ENCODE measurements at places on chromosomes 4 and X. TPM values are rescaled to one million over a fixed set of nuclear protein-coding genes. Genes with fewer than 3 reads are reported as not detected.

Gene ASB5
- not detected for total RNA-seq

Gene FAM47B
- total RNA-seq = not detected

DNA sequence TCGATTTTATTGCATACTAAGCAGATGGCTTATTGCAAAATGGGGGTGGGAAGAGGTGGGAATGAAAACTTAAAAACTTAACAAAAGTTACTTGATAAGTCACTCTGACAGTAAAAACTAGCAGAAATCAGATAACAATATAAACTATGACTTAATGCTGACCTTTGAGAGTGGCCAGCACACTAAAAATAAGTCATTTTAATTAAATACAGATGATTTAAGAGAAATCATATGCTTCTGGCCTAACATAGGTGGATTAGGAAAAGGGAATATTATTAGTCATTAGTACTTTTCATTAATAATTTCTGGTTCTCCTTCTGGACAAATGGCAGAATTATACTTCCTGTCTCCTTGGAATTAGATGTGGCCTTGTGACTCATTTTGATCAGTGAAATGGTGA is 756.7 kb downstream of the PCDH19 start:
- H3K36me3 ChIP-seq = no peaks in the 10 kb centered on the region
- no peak overlapping the region for H3K4me3 ChIP-seq

- H3K4me3 ChIP-seq = no peak overlapping the region
- no peaks in the 10 kb centered on the region for H3K27me3 ChIP-seq
- H3K4me1 ChIP-seq = no peaks in the 10 kb centered on the region
- H3K27ac ChIP-seq = no peak overlapping the region
- H3K36me3 ChIP-seq = no peaks in the 10 kb centered on the region
Observed at GRCh38 chr4:113101669-113102068, 52.2 kb downstream of the ANK2 start.

DNA sequence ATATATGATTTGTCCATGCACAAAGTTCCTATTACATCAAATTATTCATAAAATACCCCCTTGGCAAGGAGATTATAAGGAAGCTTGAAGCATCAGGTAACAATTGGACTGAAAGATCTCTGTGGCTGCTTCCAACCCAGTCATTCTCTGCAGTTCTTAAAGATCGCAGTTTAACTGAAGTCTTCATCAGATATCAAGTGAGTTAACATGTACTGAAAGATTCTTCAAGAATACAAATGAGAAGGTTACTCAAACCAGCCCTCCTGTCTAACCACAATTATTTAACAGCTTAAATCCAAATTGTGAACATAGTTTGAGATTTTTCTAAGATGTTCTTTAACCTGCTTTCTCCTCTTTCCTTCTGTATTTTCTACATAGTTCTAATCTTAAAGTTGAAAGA is 56.1 kb downstream of the SLC10A7 start:
- no peak overlapping the region for H3K4me3 ChIP-seq
- DNase-seq = no peak
- no peaks in the 10 kb centered on the region for H3K36me3 ChIP-seq
- no peaks in the 10 kb centered on the region for H3K4me1 ChIP-seq
- no peak overlapping the region for H3K27ac ChIP-seq

- no peak overlapping the region for H3K4me3 ChIP-seq
- H3K36me3 ChIP-seq = 0 out of 2 replicates have a peak, but pooled peaks cover 10% of the 10 kb centered on the region
- no peak for DNase-seq
Observed at GRCh38 chrX:119407681-119408080, 8.5 kb downstream of the SLC25A43 start.

Gene NHSL2
- total RNA-seq = not detected

DNA sequence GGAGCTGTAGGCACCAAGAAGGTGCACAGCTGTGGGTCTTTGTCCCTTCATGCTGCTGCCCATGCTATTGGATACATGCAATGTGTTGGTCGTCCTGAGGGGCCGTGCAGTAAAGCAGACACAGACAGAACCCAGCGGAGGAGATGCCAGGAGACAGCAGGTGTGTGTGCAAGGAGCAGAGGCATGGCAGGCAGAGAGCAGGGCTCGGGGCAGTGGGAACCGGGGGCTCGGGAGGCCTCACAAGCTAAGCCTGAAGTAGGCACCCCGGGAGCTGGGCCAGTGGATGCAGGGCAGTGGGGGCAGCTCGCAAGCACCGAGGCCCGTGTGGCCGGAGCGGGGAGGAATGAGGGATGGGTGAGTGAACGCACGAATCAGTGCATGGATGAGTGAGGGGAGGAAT is 13.2 kb downstream of the HTRA3 start:
- no peaks in the 10 kb centered on the region for H3K36me3 ChIP-seq
- H3K4me1 ChIP-seq = no peaks in the 10 kb centered on the region
- DNase-seq = no peak
- no peaks in the 10 kb centered on the region for H3K27me3 ChIP-seq
- no peak overlapping the region for H3K4me3 ChIP-seq

Gene ATOH1
- not detected for total RNA-seq

Gene S100G
- not detected for total RNA-seq

- no peaks in the 10 kb centered on the region for H3K27me3 ChIP-seq
- no peak overlapping the region for H3K27ac ChIP-seq
- no peaks in the 10 kb centered on the region for H3K4me1 ChIP-seq
- no peak for DNase-seq
- H3K36me3 ChIP-seq = no peaks in the 10 kb centered on the region
Observed at GRCh38 chr4:129098531-129099001, 2.6 kb downstream of the C4orf33 start.

DNA sequence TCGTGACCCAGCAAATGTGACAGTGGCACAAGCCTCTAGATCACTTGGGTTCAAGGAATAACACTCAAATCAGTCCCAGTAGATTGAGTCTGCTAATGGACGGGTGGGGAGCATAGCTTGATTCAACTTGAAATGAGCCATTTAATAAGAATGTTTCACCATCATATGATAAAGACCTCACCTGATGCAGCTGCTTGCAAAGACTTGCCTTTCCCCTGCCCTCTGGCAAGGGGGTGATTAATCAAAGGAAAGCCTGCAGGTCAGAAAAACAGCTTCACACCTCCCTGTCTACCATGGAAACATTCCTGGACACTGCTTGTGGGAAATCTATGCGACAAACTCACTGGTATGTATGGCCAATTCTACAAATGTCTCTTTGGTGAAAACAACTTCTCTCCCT is 54.5 kb downstream of the CD99L2 start:
- no peak overlapping the region for H3K4me3 ChIP-seq
- no peaks in the 10 kb centered on the region for H3K27me3 ChIP-seq
- no peaks in the 10 kb centered on the region for H3K36me3 ChIP-seq
- DNase-seq = peak; percentile 62
- peaks cover 11% of the 10 kb centered on the region for H3K4me1 ChIP-seq
- H3K27ac ChIP-seq = no peak overlapping the region

Gene DCAF8L2
- total RNA-seq = 5.6 TPM

GRCh38 chr4:125346616-125347015 is 31.9 kb downstream of the FAT4 start:
- H3K4me1 ChIP-seq = no peaks in the 10 kb centered on the region
- H3K27ac ChIP-seq = no peak overlapping the region
- DNase-seq = no peak
- H3K4me3 ChIP-seq = no peak overlapping the region

GRCh38 chr4:156832886-156833285 is 138.7 kb downstream of the PDGFC start:
- no peaks in the 10 kb centered on the region for H3K36me3 ChIP-seq
- no peak overlapping the region for H3K27ac ChIP-seq
- H3K4me3 ChIP-seq = no peak overlapping the region
- no peaks in the 10 kb centered on the region for H3K27me3 ChIP-seq

DNA sequence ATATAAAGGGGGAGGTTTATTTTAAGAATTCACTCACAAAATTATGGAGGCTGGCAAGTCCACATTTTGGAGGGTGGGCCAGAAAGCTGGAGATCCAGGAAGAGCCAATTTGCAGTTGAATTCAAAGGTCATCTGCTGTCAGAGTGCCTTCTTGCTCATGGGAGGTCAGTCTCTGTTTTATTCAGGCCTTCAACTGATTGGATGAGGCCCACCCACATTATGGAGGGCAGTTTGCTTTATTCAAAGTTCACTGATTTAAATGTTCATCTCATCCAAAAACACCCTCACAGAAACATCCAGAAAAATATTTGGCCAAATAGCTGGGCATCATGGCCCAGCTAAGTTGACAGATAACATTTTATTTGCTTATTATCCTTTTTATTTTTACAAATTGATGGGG is 59.5 kb downstream of the SEPSECS start:
- no peaks in the 10 kb centered on the region for H3K36me3 ChIP-seq
- H3K27ac ChIP-seq = no peak overlapping the region
- H3K4me1 ChIP-seq = no peaks in the 10 kb centered on the region
- H3K27me3 ChIP-seq = peaks cover 9% of the 10 kb centered on the region
- no peak overlapping the region for H3K4me3 ChIP-seq
- DNase-seq = no peak

DNA sequence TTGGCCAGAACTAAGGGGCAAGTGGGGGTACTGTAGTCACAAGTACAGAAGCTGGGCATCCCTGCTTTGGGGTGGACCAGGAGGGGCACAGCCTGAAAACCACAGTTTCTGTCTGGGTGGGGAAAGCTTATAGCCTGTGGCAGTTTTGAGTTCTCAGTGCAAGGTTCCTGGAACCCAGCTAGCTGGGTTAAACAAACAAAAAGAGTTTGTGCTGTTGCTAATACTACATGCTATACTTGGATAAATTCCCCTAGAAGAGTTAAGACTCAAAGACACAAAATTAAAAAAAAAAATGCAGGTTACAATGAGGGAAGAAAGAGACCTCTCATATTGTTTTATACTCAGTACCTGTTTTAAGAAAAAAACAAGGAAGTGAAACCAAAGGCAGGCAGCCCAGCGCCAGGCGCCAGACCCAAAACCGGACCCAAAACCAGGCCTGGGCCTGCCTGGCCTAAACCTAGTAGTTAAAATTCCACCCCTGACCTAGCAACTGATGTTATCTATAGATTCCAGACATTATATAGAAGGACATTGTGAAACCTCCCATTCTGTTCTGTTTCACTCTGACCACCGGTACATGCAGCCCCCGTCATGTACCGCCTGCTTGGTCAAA is 50.8 kb downstream of the SLC2A9 start:
- DNase-seq = no peak
- no peaks in the 10 kb centered on the region for H3K4me1 ChIP-seq
- no peak overlapping the region for H3K4me3 ChIP-seq

GRCh38 chr4:43560047-43560446 is 667.5 kb downstream of the GRXCR1 start:
- no peaks in the 10 kb centered on the region for H3K27me3 ChIP-seq
- H3K36me3 ChIP-seq = no peaks in the 10 kb centered on the region
- no peak overlapping the region for H3K27ac ChIP-seq
- no peak for DNase-seq
- no peaks in the 10 kb centered on the region for H3K4me1 ChIP-seq
- H3K4me3 ChIP-seq = no peak overlapping the region

- no peaks in the 10 kb centered on the region for H3K36me3 ChIP-seq
- no peak overlapping the region for H3K4me3 ChIP-seq
- H3K4me1 ChIP-seq = no peaks in the 10 kb centered on the region
Observed at GRCh38 chrX:95885074-95885473, 799.6 kb upstream of the DIAPH2 start.

DNA sequence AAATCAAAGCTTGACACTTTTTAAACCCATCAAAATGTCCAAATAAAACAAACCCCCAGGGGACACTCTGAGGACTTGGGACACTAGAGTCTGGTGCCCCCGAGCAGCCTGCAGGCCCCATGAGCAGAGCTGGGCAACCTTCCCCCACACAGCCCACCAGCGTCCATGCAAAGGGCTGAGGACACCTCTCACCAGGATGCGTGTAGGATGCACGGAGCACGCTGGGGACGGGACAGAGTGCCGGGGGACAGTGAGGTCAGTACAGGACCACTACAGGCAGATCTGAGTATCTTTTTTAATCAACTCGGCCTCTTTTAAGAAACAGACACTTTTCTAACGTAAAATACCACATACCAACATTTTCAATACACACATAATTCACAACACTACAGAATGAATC is 6.9 kb downstream of the GAK start:
- no peak for DNase-seq
- peaks cover 12% of the 10 kb centered on the region for H3K4me1 ChIP-seq
- no peaks in the 10 kb centered on the region for H3K36me3 ChIP-seq

- no peak for DNase-seq
- no peak overlapping the region for H3K27ac ChIP-seq
- H3K36me3 ChIP-seq = 0 out of 2 replicates have a peak, but pooled peaks cover 3% of the 10 kb centered on the region
- H3K27me3 ChIP-seq = no peaks in the 10 kb centered on the region
Observed at GRCh38 chr4:169220447-169220846, 50.3 kb downstream of the SH3RF1 start.

- H3K27ac ChIP-seq = no peak overlapping the region
- H3K36me3 ChIP-seq = no peaks in the 10 kb centered on the region
- peaks cover 20% of the 10 kb centered on the region for H3K4me1 ChIP-seq
- DNase-seq = no peak
- H3K4me3 ChIP-seq = no peak overlapping the region
- no peaks in the 10 kb centered on the region for H3K27me3 ChIP-seq
Observed at GRCh38 chr4:40306976-40307375, 28.2 kb upstream of the CHRNA9 start.

GRCh38 chr4:11698846-11699590 is 270.3 kb upstream of the HS3ST1 start:
- H3K36me3 ChIP-seq = no peaks in the 10 kb centered on the region
- H3K4me3 ChIP-seq = 0 out of 2 replicates have a peak overlapping the region, but pooled peaks have one; percentile 12
- H3K27ac ChIP-seq = peak overlapping the region; percentile 99
- peak; percentile 91 for DNase-seq
- H3K27me3 ChIP-seq = no peaks in the 10 kb centered on the region

DNA sequence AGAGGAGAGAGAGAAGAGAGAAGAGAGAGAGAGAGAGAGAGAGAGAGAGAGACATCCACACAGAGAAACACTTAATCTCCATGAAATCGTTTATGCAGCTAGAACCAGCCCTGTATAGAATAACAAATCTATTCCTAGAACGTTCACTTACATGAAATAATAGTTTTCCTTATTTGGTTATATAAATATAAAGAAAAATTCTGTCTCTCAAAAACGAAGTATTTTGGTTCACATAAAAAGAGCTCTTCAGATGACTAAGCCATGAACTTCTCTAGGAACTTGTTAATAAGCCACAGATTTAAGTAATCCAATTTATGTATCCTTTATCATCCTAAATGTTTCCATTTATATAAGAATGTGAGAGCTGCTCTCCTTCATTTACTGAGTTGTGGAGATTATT is 1315.1 kb upstream of the PCDH7 start:
- DNase-seq = no peak
- no peaks in the 10 kb centered on the region for H3K36me3 ChIP-seq
- no peaks in the 10 kb centered on the region for H3K4me1 ChIP-seq
- no peak overlapping the region for H3K4me3 ChIP-seq

Gene SORBS2
- total RNA-seq = 15.7 TPM

Gene PDCL2
- total RNA-seq = not detected

- H3K27ac ChIP-seq = peak overlapping the region; percentile 92
- 0 out of 2 replicates have a peak, but pooled peaks cover 10% of the 10 kb centered on the region for H3K36me3 ChIP-seq
- peaks cover 31% of the 10 kb centered on the region for H3K4me1 ChIP-seq
- peak overlapping the region; percentile 69 for H3K4me3 ChIP-seq
Observed at GRCh38 chrX:45850197-45850774, 649.6 kb upstream of the DIPK2B start.

GRCh38 chrX:9494771-9495170 is 29.9 kb downstream of the TBL1X start:
- H3K4me1 ChIP-seq = no peaks in the 10 kb centered on the region
- no peak overlapping the region for H3K27ac ChIP-seq
- DNase-seq = no peak
- H3K4me3 ChIP-seq = no peak overlapping the region

Gene SMIM31
- not detected for total RNA-seq

Gene FAM50A
- 89.4 TPM for total RNA-seq

Gene DUSP9
- 1.3 TPM for total RNA-seq

Gene CLDN34
- total RNA-seq = not detected

GRCh38 chr4:118939169-118939783 is 50.6 kb downstream of the SYNPO2 start:
- DNase-seq = no peak
- H3K27ac ChIP-seq = no peak overlapping the region
- H3K4me3 ChIP-seq = no peak overlapping the region
- no peaks in the 10 kb centered on the region for H3K36me3 ChIP-seq
- H3K4me1 ChIP-seq = 0 out of 2 replicates have a peak, but pooled peaks cover 7% of the 10 kb centered on the region

Measured in PC-9 (cell line).